ENCODE measurements at places on chromosomes 5 and 9.

GRCh38 chr9:7879551-7880245 is 80.1 kb upstream of the DMAC1 start:
- DNase-seq, result peak; percentile 5

DNA sequence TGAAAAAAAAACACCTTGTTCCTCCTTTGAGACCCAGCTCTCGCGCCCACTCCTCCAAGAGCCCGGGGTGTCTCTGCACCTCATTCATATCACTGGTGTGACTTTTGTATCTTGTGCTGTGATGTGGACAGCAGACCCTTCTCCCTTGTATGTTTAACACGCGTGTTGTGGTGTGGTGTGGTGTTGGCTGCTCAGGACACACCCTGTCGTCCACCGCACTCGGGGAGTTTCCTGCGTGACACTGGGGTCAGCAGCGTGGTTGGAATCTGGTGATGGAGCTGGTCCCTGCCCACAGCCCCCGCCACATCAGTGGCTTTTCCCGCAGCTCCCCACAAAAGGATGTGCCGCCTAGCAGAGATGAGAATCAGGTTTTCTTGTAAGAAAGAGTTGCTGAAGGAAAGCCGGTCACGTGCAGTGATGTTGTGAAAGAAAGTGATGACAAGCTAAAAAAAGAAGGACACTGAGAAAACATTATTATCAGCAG is 61.5 kb downstream of the TENT4A start:
- no peak for DNase-seq

DNA sequence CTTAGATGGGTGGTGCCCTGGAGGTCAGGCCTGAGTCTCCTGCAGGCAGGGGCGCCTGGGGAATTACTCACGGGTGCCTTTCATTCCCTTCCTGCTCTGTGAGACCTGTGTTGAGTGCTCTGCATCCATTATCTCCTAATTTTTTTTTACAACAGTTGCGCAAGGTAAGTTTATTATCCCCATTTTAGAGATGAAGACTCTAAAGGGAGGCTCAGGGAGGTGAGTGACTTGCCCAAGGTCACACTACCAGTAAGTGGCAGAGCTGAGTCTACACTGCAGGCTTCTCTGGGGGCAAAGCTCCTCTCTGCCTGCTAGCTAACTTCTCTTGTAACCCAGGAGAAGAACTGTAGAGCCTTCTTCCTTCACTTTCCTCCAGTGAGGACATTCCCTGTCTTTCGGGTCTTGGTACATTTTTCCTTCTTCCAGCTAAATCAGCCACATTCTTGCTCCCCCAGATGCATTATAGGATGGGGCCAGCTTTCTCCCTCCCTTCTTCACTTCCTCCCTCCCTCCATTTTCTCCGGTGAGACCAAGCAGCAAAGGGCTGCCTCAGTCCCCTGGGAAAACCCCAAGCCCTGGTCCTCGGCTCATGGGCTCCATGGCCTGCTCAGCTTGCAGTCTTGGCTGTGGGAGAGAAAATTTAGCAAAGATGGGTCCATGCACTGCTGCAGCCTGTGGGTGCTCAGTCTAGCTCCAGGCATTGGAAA is 1.8 kb downstream of the PRR7 start:
- DNase-seq, result no peak

DNA sequence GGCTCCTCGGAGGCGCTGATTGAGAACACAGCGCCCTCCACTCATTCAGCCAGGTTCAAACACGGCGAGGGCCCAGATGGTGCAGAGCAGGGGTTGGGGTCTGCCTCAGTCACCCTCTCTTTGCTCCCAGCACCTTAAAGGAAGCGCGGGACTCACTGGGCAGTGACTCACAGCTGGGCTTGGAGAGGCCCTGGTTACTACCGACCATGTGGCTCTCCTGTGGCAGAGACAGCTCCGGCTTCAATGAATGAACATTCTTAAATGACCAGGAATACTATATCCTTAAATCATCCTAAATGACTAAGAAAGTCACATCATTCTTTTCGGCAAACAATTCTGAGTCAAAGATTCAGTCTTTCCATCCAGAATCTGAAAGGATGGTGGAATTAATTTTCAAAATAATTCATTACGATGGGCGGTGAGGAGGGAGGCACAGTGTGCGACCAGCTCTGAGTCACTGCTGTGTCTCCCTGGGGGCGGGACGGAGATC is 1.6 kb upstream of the INPP5E start:
- no peak for DNase-seq

GRCh38 chr9:128636556-128637530 is 19.8 kb downstream of the DYNC2I2 start:
- no peak for DNase-seq

Data from CD4-positive, alpha-beta T cell treated with Interleukin-21 for 1 hour (primary cell).